ENCODE measurements at places on chromosomes 12 and 14. TPM values are rescaled to one million over a fixed set of nuclear protein-coding genes. Genes with fewer than 3 reads are reported as not detected.

Gene ST8SIA1
- not detected for polyA plus RNA-seq

Gene TAS2R50
- polyA plus RNA-seq, result not detected

Gene AQP6
- not detected for polyA plus RNA-seq

Gene GUCY2C
- polyA plus RNA-seq, result not detected

Gene TTC9
- 0.32 TPM for polyA plus RNA-seq

Gene ARL1
- polyA plus RNA-seq, result 141 TPM

Gene TMEM106C
- 217 TPM for polyA plus RNA-seq

Gene SYCP3
- not detected for polyA plus RNA-seq

Gene MORN3
- polyA plus RNA-seq, result 0.39 TPM

Gene CDKN3
- 28.7 TPM for polyA plus RNA-seq

Gene MYF5
- not detected for polyA plus RNA-seq

Gene BCAT1
- polyA plus RNA-seq, result 13.2 TPM

Gene CLEC4E
- polyA plus RNA-seq, result not detected

Gene PTPRB
- 1.7 TPM for polyA plus RNA-seq

Gene RPS26
- 635 TPM for polyA plus RNA-seq

Gene TRIM9
- polyA plus RNA-seq, result 0.02 TPM

Gene ENDOU
- polyA plus RNA-seq, result 0.06 TPM

Gene SNW1
- polyA plus RNA-seq, result 34.8 TPM

Gene OR4E1
- not detected for polyA plus RNA-seq

Gene POU6F1
- 4.7 TPM for polyA plus RNA-seq

Gene SOAT2
- 0.34 TPM for polyA plus RNA-seq

Gene NTF3
- polyA plus RNA-seq, result 12.5 TPM

Gene RFX4
- not detected for polyA plus RNA-seq

Gene GARIN6
- polyA plus RNA-seq, result not detected

Gene TAS2R13
- polyA plus RNA-seq, result not detected
